IMR-90 (cell line): ENCODE measurements at places on chromosomes 1 and 21. TPM values are rescaled to one million over a fixed set of nuclear protein-coding genes. Genes with fewer than 3 reads are reported as not detected.

The TNFAIP8L2 gene
- total RNA-seq: not detected in 2 replicates

The RBP7 gene
- total RNA-seq: not detected in 2 replicates

- DNase-seq: no peak
These were observed 450.6 kb upstream of the CAMK1G start for GRCh38 chr1:209132736-209133467.

DNA sequence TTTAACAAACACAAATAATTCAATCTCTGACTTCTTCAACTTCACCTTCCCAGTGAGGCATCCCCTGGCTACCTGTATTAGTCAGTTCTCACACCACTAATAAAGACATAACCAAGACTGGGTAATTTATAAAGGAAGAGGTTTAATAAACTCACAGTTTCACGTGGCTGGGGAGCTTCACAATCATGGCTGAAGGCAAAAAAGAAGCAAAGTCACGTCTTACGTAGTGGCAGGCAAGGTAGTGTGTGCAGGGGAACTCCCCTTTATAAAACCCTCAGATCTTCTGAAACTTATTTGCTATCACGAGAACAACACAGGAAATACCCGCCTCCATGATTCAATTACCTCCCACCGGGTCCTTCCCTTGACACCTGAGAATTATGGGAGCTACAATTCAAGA lies 478.5 kb downstream of the ADGRL2 start:
- DNase-seq: no peak
